Gastrocnemius medialis (tissue), 4 donors: ENCODE measurements at places on chromosomes 6 and 20. TPM values are rescaled to one million over a fixed set of nuclear protein-coding genes. Genes with fewer than 3 reads are reported as not detected.

- peak; percentile 43 for DNase-seq
These were observed 47.1 kb downstream of the MCUR1 start for GRCh38 chr6:13767121-13767808.

GRCh38 chr20:25394276-25394675 is 3.6 kb upstream of the ABHD12 start:
- DNase-seq = no peak

CAP2 gene
- total RNA-seq = 439 TPM

- DNase-seq = no peak
These were observed 3.6 kb upstream of the MYLK2 start for GRCh38 chr20:31815408-31816188.

DNA sequence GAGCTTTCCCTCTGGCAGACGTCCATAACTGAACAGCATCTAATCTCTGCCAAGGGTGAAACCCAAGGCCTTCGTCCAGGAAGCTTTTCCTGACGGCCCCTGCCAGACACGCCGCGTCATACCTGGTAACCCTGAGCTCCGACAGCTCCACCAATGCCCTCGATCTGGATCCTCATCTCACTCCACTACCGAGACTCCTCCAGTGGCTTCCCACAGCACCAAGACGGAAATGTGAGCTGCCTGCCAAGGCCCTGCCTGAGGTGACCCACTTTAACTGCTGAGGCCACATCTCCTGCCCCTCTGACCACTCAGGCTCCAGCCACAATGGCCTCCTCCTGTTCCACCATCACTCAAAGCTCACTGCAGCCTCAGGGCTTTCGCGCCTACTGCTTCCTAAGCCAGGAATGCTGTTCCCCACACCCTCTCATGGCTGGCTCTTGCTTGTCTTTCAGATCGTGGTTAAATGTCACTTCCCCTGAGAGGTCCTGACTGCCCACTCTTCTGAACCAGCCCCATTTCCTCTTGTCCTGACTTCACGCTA is 143.2 kb downstream of the PREX1 start:
- no peak for DNase-seq

RBM12 gene
- total RNA-seq = 20.3 TPM

NRSN1 gene
- not detected for total RNA-seq

SCRT2 gene
- not detected for total RNA-seq

DACT2 gene
- 0.24 TPM for total RNA-seq

TSBP1 gene
- total RNA-seq = not detected

DNA sequence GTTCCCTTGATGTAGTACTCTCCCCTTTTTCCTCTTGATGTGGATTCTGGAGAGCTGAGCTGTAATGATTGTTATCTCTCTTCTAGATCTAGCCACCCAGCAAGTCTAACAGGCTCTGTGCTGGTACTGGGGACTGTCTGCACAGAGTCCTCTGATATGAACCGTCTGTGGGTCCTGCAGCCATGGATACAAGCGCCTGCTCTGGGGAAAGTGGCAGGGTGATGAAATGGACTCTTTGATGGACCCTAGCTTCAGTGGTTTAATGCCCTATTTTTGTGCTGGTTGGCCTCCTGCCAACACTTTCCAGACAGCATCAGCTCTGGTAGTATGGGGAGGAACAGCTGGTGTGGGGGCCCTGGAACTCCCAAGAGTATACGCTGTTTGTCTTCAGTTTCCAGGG is 216.3 kb downstream of the ADGRG6 start:
- no peak for DNase-seq

DNA sequence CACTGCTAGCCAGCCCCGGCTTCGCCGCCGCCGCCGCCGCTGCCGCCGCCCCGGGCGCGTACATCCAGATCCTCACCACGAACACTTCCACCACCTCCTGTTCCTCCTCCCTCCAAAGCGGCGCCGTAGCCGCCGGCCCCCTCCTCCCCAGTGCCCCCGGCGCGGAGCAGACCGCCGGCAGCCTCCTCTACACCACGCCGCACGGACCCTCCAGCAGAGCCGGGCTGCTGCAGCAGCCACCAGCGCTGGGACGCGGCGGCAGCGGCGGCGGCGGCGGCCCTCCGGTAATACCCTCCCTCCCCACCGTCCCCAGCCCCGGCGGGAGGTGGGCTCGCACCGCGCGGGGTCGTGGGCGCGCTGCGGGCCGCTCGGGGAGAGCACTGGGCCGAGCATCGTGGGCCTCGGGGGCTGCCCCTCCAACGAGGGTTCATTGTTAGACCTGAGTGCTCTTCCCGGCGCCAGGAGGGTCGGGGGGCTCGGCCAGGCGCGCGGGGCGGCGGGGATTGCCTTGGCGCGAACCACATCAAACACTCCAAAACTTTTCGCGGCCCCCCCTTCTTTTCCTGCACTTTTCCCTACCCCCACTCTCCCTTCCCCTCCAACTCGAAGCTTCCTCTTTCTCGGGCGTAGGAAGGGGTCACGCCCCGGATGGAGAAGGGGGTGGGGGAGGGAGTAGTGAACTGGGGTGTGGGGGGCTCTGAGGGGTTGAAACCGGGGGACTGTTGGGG is 827 bp downstream of the E2F3 start:
- peak; percentile 43 for DNase-seq

NRN1 gene
- total RNA-seq = 9.9 TPM

CTNNBL1 gene
- 35.4 TPM for total RNA-seq

DNA sequence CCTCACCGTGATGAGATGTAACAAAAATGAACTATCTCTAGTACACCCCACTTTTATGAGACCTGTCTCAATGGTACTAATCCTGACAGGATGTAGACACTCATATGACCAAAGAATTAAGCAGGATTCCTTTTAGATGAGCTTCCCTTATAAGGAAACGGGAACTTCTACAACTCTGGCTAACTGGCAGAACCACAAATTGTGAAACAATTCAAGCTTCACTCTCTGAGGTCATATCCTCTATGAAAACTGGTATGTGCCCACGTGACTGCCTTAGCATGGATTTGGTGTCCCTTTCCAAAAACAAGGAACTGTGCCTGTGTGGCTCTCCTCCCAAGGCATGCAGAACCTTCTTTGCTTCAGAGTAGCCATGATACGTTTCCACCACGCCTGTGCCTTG is 14.1 kb upstream of the CPNE5 start:
- peak; percentile 64 for DNase-seq
